NCI-H2107 (cell line): ENCODE measurements at places on chromosomes 13 and 19.

DNA sequence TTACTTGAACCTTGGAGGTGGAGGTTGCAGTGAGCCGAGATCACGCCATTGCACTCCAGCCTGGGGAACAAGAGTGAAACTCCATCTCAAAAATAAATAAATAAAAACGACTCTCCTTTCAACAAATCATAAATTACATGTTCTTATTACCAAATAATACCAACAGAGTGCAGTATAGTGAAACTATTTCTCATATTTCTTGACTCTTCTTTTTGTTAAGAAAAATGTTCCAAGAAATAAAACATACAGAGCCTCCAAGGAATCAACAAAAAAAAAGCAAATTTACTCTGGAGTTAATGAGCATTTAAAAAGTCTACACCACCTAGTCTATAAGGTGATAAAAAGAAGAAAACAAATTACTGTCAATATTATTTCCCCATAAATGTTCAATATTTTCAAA is 188.8 kb downstream of the KLF12 start:
- no peak for DNase-seq

GRCh38 chr13:110511509-110512181 is 49.9 kb downstream of the RAB20 start:
- DNase-seq, result no peak

GRCh38 chr19:5254543-5254942 is 86.1 kb downstream of the PTPRS start:
- DNase-seq, result no peak

- no peak for DNase-seq
These were observed 690 bp downstream of the KMT2B start for GRCh38 chr19:35718345-35719041.

GRCh38 chr13:67916650-67917049 is 686.5 kb upstream of the PCDH9 start:
- no peak for DNase-seq

DNA sequence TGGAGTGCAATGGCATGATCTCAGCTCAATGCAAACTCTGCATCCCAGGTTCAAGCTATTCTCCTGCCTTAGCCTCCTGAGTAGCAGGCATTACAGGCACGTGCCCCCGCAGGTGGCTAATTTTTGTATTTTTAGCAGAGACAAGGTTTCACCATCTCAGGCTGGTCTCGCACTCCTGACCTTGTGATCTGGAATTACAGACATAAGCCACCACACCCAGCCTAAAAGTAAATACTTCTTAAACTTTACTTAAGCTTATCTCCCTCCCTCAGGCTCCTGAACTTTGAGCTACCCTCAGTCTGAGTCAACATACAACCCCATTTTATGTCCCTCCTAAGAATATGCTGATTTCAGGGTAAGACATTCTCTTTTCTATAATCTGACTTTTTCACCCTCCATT is 66.1 kb downstream of the ZNF486 start:
- no peak for DNase-seq
